T-helper 22 cell (primary cell): ENCODE measurements at places on chromosomes 5 and 9.

- no peak for DNase-seq
Observed at GRCh38 chr5:126939887-126940286, 90.5 kb downstream of the MARCHF3 start.

DNA sequence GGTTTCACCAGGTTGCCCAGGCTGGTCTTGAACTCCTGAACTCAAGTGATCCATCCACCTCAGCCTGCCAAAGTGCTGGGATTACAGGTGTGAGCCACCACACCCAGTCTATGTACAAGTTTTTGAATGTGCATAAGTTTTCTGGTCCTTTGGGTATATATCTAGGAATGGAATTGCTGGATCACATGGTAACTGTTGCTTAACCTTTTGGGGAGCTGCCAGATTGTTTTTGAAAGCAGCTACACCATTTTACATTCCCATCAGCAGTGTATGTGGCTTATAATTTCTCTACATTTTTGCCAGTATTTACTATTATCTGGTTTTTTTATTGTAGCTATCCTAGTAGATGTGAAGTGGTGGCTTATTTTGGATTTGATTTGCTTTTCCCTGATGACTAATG lies 8.9 kb upstream of the LNPEP start:
- DNase-seq = no peak

- DNase-seq = no peak
Observed at GRCh38 chr5:80967500-80968181, 7.5 kb downstream of the RASGRF2 start.

DNA sequence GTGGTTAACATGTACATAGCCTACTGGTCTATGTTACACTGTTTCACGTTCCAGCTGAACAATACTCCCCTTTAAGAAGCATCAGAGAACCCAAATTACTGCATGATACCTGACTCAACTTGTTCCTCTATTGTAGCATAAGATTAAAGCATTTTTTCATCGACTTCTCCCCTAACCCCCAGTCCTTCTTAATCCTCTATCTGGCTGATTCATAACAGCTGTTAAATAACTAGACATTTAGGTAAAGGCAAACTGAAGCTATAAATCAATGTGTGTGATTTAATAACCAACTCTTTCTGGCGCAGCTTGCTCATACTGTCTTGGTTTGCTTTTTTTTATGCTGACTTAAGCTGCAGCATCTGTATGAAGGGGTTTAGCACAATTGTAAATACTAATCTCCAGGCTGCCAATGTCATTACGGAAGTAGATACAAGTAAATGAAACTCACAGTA lies 94.2 kb upstream of the MTAP start:
- DNase-seq = no peak

DNA sequence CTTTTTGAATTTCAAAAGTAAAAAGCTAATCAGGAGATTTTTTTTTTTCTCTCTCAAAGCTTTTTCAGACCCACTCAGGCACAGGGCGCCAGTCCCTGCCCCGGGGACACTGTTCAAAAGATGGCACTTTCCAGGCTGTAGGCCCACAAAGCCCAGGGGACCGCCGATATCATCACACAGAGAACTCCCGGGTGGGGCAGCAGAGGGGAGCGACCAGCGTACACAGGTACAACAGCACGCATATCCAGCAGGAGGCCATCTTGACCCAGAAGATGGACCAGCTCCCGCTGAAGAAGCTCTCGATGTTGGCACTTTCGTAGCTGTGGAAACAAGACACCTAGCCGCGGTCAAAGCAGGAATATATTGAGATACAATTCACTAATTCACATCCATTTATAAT lies 108.3 kb downstream of the THBS4 start:
- no peak for DNase-seq

DNA sequence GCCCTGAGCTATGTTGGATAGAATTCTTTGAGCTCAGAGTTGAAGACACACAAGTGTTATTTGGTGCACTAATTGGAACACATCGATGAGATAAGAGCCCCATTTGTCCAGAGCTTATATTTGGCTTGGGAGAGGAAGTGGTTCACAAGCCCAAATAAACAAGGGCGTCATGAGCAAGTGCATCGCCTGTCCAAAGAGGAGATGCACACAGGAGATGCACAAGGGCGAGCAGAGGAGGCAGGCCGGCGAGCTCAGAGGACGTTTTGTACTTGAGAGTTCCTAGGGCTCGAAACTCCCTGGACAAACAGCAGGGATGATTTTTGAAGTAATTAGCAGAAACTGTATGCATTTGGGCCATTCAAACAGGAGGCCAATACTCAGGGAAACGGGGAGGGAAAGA lies 212.8 kb upstream of the IRX1 start:
- no peak for DNase-seq

DNA sequence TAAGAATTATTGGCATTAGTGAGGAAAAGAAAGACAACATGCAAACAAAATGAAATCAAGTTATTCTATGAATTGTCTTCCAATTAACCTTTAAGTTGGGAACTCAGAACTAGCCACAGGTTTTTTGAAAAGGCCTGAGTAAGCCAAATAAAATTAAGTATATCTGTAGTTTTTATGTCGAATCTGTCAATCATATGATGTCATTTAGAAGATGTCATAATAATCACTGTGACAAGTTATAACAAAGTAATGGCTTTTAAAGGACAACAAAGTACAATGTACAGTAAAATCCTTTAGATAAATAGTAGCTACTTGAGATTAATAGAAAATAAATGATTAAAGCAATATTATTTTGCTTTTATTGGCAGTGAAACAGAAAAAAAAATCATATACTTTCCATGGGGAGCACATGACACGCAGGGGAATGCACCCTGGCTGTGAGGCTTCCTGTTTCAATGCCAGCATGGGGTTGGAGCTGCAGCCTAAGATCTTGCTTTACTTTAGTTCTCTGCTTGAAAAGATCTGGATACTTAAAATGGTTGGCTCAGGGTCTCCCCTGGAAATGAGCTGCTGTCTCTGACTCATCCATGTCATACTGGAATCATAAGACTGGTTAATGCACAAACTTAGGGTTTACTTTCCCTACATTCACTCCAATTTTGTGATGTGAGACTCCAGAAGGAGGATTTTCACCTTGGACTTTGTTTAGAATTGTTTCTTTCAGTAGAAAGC lies 284.3 kb downstream of the TAF11L14 start:
- DNase-seq = no peak

DNA sequence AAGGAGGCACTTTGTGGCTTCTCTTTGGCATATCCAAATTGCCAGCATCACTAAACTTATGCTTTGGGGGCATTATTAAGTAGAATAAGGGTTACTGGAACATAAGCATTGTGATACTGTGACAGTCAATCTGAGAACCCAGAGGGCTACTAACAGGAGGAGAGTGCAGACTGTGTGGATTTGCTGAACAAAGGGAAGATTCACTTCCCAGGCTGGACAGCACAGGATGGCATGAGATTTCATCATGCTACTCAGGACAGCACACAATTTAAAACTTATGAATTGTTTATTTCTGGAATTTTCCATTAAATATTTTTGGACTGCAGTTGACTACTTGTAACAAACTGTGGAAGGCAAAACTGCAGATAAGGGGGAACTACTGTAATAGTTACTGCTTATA lies 212.5 kb downstream of the TMC1 start:
- no peak for DNase-seq

- no peak for DNase-seq
Observed at GRCh38 chr5:68195137-68195536, 20.4 kb upstream of the PIK3R1 start.

- no peak for DNase-seq
Observed at GRCh38 chr9:87894998-87895625, 12.4 kb downstream of the SPATA31E1 start.

DNA sequence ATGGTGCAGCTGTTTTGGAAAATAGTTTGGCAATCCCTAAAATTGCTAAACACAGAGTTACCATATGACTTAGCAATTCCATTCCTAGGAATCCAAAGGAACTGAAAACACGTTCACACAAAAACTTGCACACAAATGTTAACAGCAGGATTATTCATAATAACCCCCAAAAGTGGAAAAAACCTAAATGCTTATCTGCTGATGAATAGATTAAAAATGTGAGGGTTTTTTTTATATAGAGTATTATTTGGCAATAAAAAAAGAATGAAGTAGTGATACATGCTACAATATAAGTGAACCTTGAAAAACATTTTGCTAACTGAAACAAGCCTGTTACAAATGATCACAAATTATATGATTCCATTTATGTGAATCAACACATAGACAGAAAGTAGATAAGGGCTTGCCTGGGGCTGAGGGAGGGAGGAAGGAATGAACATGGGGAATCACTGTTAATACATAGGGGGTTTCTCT lies 45.1 kb upstream of the TRIO start:
- DNase-seq = no peak

DNA sequence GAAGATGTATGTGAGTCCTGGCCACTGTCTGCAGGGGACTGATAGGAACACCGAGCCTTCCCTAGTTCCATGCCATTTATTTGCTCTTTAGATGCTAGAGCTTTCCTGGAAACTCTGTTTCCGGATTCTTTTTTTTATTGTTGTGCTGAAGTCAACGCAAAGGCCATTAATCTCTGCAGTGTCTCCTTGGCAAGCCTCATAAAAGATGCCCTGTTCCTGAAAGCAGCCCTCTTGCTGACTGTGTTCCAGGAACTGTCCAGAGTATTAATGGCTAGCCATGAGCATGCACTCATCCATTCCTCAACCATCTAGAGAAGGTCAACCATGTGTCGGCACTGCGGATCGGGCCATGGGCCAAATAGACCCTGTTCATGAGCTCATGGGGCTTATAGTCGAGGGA lies 42.9 kb upstream of the SMAD5 start:
- DNase-seq = no peak

DNA sequence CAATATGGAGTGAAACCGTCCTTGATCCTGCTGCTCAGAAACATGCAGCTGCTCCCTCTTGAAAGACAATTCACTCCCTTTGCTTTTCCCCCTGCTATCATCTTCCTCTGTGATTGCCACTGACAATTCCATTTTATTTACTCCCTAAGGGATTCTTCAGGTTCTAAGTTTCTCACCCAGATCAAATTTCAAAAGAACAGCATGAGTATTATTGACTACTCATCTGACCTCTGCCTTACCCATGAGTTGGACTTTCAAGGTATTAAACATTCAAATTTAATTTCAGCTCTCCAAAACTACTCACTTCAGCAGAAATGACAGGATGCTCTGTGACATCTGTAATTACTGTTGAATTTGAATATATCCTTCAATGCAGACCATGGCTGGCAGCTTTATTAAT lies 236.5 kb upstream of the HAPLN1 start:
- no peak for DNase-seq

GRCh38 chr5:176355400-176356178 lies 6.0 kb downstream of the KIAA1191 start:
- no peak for DNase-seq

GRCh38 chr5:59328709-59329296 lies 564.7 kb downstream of the PDE4D start:
- DNase-seq = no peak

DNA sequence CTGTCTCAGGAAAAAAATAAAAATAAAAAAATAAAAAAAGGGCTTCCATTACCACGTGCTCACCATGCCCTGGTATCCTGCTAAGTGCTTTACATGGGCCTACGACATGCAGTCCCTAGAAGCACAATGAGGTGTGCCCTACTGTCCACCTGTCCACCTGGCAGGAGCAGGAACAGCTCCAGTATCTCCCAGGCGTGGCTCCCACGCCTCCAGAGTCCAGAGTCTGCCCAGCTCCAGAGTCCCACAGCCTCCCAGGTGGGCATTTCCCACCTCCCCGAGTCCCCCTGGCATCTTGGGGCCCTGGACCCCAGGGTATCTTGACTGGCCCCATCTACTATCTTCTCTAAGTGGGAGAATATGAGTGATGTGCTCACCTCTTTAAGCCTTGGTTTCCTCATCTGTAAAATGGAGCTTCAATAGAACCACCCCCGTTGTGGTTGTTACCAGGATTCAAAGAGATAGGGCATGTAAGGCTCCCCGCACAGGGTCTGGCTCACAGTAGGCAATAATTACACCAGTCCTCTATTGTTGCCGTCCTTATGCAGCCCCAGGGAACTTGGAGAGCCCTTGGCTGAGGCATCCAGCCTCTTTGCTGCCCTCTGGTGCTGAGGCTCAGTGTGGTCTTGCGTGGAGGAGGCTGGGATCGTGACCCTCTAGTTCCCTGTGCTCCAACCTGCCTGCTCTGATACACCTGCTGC lies 8.9 kb downstream of the CXCL14 start:
- DNase-seq = no peak

GRCh38 chr9:136544548-136544963 lies 1.3 kb downstream of the NOTCH1 start:
- DNase-seq = peak; percentile 30

DNA sequence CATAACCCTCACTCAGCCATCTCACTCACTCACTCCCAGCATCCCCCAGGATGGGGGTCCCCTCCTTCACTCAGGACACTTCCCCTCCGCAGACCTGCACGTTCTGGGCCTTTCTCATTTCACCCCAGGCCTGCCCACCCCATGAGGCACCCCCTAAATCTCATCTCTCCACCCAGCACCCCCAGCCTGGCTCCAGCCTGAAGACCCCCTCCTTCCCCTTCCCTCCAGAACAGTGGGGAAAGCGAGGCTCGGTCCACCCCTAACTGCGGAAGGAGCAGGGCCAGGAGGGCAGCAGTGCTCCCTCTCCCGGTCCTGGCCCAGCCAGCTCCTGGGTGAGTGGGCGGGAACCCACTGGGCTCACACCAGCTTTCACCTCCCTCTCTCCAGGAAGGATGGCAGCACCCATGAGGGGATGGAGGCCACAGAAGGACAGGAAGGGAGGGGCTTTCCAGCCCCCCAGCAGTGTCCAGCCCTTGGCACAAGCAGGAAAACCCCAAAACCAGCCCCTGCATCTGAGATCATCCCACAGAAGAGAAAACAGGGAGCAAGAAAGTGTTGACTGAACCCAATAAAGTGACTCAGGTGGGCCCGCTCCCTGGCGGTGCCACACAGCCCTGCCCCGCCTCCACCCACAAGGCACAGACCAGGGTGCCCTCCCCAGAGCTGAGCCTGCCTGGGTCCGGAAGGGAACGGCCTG lies 55.0 kb downstream of the LRSAM1 start:
- no peak for DNase-seq

DNA sequence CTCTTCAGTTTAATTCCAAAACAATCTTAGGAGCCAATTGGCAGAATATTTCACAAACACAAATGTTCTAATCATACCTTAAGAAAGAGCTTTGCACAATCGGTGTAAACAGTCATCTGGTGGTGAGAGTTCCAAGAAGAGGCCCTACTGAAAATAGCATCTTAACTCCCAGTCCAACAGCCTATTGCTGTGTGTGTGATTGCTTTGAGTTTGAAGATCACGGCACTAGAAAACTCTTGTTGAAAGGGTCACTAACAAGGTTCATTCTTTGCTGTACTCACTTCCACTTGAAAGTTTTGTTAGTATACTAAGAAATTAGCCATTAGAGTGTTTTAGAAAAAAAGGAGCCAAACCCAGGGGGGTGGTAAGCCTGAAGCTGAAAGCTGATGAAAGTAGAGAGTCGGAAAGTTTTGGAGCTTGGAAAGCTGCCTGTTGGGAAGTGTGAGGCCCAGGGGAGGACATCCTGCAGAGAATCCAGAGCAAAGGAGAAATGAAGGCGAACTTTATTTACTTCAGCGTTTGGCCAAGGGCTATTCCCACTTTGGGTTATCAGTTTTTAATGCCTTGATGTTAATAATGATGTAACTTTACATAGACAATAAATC lies 180.3 kb upstream of the GHR start:
- no peak for DNase-seq

GRCh38 chr9:126935630-126936029 lies 21.0 kb downstream of the RALGPS1 start:
- DNase-seq = no peak

GRCh38 chr5:68661237-68661636 lies 432.6 kb upstream of the SLC30A5 start:
- DNase-seq = no peak

GRCh38 chr9:136204145-136204805 lies 653 bp downstream of the LHX3 start:
- DNase-seq = no peak

- no peak for DNase-seq
Observed at GRCh38 chr5:167877114-167877722, 414.2 kb upstream of the WWC1 start.
